ENCODE measurements at places on chromosomes 1 and 21. TPM values are rescaled to one million over a fixed set of nuclear protein-coding genes. Genes with fewer than 3 reads are reported as not detected.

DNA sequence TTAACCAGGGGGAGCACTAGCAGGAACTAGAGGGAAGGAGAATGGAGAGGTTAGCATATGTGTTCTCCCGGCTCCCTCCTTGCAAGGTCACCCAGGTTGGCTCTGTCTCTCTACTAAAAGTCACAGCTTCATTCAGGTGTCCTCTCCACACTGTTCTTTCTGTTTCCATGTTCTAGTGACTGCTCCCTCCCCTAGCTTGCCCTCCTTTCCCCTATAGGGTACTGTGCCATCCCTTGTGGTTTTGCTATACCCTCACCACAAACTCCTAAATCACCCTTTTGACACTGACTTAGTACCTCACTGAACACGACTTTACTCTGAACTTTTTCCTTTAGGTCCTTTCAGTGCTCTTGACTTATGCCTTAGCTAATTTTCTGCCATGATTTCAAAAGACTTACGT, 389.3 kb downstream of the ST6GALNAC3 start:
- H3K4me1 ChIP-seq = no peaks in the 10 kb centered on the region
- H3K4me3 ChIP-seq = no peak overlapping the region
- H3K27me3 ChIP-seq = no peaks in the 10 kb centered on the region

Gene MYBPHL
- 0.22 TPM for total RNA-seq

Gene SSR2
- 77.6 TPM for total RNA-seq

Gene CCDC181
- 1.5 TPM for total RNA-seq

DNA sequence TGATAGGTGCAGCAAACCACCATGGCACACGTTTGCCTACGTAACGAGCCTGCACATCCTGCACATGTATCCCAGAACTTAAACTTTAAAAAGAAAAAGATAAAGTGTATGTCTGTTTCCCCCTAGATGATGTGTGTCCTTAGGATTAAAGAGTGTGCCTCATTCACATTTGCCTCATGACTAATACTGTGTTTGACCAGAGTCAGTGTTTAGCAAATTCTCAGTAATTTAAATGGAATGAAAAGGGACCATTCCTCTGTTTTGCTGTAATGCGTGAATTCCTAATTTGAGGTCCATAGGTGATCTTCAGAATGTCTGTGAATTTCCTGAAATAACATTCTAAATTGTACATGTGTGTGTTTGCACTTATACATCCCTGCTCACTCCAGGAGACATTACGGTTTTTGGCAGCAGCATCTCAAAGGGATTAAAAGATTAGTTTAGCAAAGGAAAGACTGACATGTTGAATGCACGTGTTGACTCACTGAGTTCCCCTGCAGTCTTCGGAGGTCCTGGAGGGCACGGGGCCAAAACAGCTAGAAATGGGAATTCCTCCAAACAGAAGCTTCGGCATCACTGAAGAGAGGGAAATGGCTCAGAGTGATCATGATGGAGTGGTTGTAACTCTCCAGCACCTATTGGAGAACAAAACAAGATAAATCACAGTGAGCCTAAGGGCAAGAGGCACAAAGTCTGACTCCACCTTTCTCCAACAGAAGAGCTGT, 19.1 kb upstream of the SLC35F3 start:
- peaks cover 26% of the 10 kb centered on the region for H3K27me3 ChIP-seq
- no peaks in the 10 kb centered on the region for H3K36me3 ChIP-seq
- no peak overlapping the region for H3K27ac ChIP-seq
- no peaks in the 10 kb centered on the region for H3K4me1 ChIP-seq
- H3K4me3 ChIP-seq = no peak overlapping the region

DNA sequence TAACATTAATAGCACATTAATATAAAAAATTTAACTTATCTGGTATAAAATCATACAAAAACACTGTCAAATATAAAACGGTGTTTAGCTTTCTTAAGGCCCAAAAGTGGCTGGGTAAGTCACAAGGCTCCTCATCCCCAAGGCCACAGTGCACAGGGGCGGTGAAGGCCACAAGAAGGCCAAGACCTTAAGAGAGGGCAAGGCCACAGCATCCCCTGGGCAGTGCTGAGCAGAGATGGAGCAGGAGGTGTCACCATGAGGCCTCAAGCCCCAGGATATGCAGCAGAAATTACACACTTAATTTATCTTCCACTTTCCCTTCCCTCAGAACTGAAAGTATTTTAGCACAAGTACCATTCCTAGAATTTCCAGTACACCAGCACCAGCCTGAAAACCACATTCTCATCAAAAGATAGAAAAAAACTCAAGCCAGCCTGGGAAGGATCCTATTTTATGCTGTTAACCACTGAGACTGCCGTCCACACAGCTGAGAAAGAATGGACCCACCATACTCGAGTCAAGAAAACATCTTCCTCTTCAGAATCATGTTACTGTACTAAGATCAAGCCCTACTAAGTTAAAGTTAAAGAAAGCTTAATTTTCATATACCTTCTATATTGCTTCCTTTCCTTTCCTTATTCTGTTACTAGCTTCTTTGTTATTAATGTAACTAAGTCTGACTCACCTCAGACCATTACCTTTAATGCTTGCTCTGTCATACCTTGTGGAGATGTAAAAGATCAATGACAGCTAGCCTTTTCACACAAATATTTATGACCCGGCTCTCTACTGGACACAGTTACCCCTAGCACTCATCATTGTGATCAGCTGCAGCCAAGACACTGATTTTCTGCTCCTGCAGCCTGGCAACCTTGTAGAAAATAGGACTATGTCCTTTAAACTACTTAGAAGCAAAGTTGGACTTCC, 26.4 kb upstream of the FMO1 start:
- no peak overlapping the region for H3K4me3 ChIP-seq
- H3K36me3 ChIP-seq = no peaks in the 10 kb centered on the region

Gene AMY1A
- not detected for total RNA-seq

DNA sequence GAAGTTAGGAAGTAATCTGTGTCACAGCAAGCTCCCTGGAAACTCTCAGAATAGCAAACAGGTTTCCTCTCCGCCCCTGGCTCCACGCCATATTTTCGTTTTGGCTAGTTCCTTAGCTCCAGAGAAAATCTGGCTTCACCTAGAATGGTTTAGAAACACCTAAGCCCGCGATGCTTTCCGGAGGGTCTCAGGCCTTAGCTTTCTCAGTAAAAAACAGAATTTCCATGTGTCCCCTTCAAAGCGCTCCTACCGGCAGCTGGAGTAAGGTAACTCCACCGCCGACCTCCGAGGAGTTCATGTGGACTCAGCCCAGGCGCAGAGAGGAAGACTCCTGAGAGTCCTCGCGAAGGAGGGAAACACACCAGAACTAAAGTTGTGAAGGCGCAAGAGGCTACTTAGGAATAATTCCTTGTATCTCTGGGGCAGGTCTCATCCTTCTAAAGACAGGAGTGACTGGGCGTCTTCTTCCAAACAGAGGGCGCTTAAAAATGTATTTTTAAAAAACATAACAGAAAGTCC, 406 bp downstream of the KIAA0040 start:
- DNase-seq = peak; percentile 67
- H3K4me3 ChIP-seq = peak overlapping the region; percentile 84
- peaks cover 66% of the 10 kb centered on the region for H3K4me1 ChIP-seq
- no peaks in the 10 kb centered on the region for H3K27me3 ChIP-seq

- peak overlapping the region; percentile 69 for H3K4me3 ChIP-seq
- H3K4me1 ChIP-seq = peaks cover 31% of the 10 kb centered on the region
- peaks cover 34% of the 10 kb centered on the region for H3K27me3 ChIP-seq
- no peak overlapping the region for H3K27ac ChIP-seq
- no peak for DNase-seq
- no peaks in the 10 kb centered on the region for H3K36me3 ChIP-seq
Observed at GRCh38 chr1:201022493-201022819, 1.1 kb downstream of the KIF21B start.

GRCh38 chr1:78145105-78145580, 99.4 kb downstream of the GIPC2 start:
- no peak overlapping the region for H3K4me3 ChIP-seq
- H3K27ac ChIP-seq = no peak overlapping the region
- no peaks in the 10 kb centered on the region for H3K36me3 ChIP-seq
- no peaks in the 10 kb centered on the region for H3K27me3 ChIP-seq

Measured in left ventricle myocardium inferior (tissue), 1 donor.